ENCODE measurements at places on chromosomes 1 and 21.

DNA sequence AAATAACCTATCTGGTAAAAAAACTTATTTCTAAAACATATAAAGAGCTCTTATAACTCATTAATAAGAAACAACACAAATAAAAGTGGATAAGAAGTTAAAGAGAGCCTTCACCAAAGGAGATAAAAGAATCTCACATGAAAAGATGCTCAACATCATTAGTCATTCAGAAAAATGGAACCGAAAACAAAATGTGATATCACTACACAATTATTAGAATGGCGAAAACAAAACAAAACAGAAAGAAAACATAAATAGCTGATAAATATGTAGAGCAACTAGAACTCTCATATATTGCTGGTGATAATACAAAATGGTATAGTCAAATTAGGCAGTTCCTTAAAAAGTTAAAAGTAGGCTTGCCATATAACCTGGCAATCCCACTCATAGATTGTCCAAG, 1109.3 kb downstream of the PLA2G4A start:
- DNase-seq = no peak

GRCh38 chr1:1185101-1185765, 11.6 kb downstream of the TTLL10 start:
- no peak for DNase-seq

DNA sequence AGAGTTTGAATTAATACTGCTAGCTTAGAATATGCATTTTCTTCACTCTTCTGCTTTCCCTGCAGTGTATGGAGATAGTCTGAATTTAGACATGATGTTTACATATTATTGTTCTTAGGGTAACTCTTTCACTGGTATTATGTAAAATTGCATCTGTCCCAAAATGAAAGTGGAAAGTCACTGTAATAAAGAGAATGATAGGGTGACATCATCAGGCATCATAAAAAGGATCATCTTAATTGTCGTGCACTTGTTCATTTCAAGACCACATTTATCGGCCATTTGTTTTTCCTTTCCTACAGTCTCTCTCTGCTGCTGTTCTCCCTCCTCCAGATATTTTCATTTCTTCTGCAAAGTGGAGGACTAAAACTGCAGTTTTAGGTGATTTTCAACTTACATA, 61.9 kb upstream of the ZNF281 start:
- DNase-seq = no peak

GRCh38 chr1:41322835-41323234, 38.4 kb upstream of the FOXO6 start:
- DNase-seq = no peak

DNA sequence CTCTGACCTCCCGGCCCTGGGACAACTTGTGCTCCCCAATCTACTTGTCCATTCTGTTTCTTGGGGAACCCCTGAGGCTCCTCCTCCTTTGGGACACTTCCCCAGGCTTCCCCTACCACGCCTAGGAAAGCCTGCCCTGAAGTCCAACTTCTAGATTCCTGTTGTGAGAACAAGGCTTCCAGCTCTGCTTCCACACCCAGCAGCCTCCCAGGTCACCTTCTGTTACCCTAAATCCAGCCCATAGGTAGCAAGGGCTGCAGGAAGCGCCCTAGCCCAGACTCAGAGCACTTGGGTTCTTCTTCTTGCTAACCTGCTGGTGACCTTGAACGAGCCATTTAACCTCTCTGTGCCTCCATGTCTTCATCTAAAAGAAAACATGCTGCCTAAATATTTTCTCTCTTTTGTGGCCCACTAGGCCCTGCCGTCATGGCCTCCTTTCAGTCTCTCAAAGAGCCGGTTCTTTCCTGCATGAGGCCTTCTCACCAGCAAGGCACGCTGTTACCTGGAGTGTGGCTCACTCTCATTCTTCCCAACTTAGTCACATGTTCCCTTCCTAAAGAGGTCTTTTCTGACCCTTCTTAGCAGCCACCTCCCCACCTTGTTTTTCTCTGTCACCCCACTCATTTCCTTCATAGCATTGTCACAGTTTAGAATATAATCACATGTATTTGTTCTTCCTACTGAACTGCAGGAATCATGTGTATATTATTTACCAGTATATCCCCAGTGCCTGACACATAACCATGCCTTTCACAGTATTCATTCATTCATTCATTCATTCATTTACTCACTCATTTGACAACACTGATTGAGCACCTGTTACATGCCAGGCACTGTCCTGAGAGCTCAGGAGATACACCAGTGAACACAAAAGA, 1.4 kb downstream of the CAPN2 start:
- no peak for DNase-seq

DNA sequence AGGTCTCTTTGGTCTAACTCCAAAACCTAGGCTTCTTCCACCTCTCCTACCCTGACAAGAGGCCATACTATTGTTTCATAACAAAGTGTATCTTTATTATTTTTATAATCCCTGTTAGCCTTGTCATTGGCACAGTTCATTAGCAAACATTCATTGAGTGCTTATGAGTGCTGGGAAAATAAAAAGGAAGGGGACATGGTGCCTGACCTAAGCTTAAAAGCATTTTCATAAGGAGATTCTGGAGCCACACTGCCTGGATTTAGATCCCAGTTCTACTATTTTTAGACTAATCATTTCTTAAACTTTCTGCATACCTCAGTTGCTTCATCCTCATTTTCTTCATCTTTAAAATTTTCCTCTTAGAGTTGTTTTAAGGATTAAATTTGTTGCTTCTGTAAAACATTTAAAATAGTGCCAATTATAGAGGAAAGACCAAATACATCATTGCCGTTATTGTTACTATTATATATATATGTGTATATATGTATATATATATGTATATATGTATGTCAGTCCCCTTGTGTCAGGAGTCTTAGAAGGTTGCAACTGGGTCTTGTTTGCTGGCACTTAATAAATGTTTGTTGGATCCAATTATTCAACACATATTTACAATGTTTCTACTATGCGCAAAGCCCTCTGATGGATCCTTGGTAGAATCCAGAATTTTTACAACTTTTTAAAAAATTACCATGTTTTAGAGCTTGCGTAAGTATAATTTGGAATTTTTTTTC, 250.9 kb upstream of the SGIP1 start:
- no peak for DNase-seq

- no peak for DNase-seq
These were observed 48.9 kb downstream of the CD247 start for GRCh38 chr1:167469280-167469965.

- DNase-seq = no peak
These were observed 12.2 kb downstream of the AMY1C start for GRCh38 chr1:103761896-103762295.

DNA sequence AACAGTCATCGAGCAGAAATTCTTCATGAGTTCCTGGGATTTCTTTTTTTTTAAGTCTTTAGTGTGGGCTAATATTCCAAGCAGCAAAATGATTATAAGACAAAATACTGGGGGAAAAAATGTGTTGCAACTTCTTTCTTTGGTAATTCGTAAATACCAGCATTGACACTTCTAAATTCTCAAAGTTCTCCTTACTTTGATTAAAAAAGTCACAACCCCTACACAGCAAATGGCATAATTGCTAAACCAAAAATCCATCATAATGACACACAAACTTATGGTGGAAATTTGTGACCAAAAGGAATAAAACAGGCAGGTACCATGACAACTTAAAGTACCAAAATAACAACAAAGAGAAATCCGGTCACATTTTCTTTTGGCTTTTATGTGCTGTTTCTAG, 585.2 kb upstream of the PKN2 start:
- no peak for DNase-seq

- DNase-seq = no peak
These were observed 30.1 kb downstream of the KCNJ15 start for GRCh38 chr21:38286739-38287471.

DNA sequence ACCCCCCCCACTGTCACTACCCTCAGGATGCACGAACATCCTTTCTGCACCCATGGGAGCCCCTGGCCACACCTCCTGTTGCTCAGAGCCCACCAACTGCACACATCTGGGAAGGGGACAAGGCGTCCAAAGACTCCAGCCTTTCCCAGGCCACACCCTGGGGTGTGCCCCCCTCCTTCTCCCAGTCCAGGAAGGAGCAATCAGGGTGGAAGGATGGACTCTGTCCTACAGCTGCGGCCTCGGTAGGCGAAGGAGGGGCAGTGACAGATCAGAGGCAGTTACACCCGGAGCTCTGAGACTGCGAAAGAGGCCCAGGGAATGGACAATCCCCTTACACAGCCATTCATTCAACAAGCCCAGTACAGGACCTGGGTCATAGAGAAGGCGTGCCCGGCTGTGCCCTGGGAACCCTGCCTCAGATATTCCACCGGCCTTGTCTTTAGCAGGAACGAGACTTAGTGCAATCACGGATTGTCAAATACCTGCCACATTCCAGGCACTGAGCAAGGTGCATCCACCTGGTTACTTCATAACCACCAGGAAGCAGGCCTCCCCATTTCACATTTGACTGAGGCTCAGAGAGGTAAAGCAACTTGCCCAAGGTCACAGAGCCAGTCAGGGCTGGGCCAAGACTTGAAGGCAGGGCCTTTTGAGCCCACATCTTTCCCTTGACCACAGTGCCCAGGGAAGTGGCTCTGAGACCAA, 9.4 kb downstream of the HSPG2 start:
- DNase-seq = no peak

DNA sequence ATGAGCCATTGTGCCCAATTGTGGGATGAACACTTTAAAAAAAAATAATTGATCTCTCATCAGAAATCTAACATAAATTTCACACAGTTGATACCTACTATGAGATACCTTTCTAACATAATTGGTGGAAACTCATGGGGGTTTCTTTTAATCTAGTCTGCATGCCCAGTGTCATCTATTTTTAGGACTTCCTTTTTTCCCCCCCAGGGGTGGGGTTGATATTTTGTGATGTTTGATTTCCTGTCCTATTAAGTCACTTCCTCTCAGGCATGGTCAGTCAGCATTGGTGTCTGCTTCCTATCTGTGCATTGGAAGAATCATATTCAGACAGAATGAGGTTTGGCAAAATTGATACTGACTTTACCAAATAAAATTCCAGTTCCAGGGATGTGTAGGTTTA, 21.5 kb downstream of the NFYC start:
- DNase-seq = no peak

DNA sequence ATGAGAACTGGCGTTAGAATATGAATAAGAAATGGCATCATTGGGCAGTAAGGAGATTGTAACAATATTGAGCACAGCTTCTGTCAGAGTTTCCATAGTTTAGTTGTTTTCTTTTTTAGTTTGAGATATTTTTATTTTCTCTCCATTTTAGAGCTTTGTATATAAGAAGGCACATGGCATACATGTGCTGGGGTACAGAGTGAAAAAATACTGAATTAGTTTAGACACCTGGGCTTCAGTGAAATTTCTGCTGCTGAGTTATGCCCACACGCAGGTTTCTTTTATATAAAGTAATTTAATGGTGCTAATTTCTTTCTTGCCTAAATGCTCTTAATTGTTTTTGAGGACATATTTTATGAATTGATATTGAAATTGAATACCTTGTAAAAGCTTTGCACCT, 53.6 kb upstream of the RWDD3 start:
- DNase-seq = no peak

GRCh38 chr1:207857447-207857846, 53.5 kb downstream of the CD34 start:
- DNase-seq = no peak

DNA sequence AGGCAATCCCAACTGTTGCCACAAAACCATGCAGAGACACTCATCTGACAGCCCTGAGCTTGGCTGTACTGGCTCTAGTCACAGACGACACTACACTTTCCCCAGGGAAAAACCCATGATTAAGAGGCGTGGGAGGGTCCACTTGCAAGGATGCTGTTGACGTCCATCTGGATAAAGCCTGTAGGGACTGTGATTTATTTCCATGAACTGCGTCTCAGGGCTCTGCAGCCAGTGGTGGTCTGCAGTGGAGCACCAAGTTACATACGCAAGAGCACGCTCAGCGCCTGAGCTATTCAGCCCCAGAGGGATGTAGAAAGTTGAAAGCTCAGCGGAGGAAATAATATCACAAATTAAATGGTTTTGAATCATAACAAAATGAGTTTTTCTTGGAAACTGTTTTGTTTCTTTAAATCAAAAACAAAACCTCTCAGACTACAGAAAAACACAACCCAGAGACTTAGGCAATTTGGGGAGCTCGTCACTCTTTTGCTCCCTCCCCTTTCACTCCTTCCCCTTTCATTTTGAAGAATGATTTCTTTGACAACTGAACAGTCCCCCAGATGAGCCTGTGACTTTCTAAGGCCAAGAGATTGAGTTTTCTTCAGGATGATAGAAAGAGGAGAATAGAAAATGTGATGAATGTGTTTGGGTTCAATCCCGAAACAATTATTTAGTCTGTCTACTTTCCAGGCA, 71.2 kb downstream of the NGF start:
- DNase-seq = no peak

DNA sequence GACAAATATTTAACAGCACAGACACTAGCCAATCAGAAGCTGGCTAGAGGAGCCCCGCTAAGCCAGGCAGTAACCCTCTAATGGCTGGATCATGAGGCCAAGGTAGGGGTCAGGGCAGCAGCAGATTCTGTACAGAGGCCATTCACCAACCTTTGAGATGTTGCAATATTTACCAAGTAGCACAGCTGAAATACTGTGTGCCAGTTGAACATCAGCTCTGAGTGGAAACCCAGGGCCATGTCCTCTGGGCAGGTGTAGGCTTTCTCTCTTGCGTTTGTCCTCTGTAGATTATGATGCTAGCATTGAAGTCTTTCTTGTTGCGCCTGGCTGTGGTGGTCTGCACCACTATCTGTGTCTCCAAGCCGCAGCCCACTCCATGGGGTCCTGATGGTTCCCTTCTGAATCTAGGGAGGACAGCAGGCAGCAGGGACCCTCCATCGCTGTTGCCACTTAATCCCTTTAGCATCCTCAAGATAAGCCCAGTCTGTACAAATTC, 2.5 kb upstream of the COG2 start:
- no peak for DNase-seq

- no peak for DNase-seq
These were observed 4.4 kb downstream of the JMJD4 start for GRCh38 chr1:227730630-227731151.

DNA sequence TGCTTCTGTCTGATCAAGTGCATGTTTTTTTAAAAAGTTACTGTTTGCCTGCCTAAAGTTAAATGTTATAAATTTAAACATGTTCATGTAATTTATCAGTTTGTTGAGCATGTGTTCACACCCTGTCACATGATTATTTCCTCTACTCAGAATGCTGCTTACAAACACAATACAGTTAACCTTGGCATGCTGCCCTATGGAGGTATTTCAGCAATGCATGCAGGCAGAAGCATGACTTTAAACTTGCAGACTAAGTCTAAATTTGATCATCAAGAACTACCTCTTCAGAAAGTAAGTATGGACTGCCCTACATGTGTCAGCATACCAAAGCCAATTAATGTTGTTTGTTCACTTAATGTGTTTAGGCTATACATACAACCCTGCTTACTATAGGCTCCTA, 161.6 kb downstream of the LRRC40 start:
- peak; percentile 94 for DNase-seq

GRCh38 chr1:12809933-12810332, 18.7 kb downstream of the PRAMEF1 start:
- DNase-seq = no peak

- peak; percentile 92 for DNase-seq
These were observed at the start of gene GBP2 for GRCh38 chr1:89125913-89126580. TSS of gene GBP2 (minus strand) at chr1:89126114. CDS start at chr1:89121966, 4,148 bp downstream.

- peak; percentile 52 for DNase-seq
These were observed 37.3 kb downstream of the MACO1 start for GRCh38 chr1:25468033-25468432.

- no peak for DNase-seq
These were observed 6.1 kb downstream of the B3GALT6 start for GRCh38 chr1:1237874-1238701.

- DNase-seq = no peak
These were observed 570.4 kb upstream of the ZRANB2 start for GRCh38 chr1:71651214-71651613.
